ENCODE measurements at places on chromosomes 13 and 19.

GRCh38 chr19:30174791-30175190, 197.4 kb upstream of the ZNF536 start:
- DNase-seq: no peak

- DNase-seq: no peak
Measured at GRCh38 chr19:51772977-51773376, 12.0 kb downstream of the FPR2 start.

- no peak for DNase-seq
Measured at GRCh38 chr13:101025925-101026324, 351.3 kb upstream of the TMTC4 start.

DNA sequence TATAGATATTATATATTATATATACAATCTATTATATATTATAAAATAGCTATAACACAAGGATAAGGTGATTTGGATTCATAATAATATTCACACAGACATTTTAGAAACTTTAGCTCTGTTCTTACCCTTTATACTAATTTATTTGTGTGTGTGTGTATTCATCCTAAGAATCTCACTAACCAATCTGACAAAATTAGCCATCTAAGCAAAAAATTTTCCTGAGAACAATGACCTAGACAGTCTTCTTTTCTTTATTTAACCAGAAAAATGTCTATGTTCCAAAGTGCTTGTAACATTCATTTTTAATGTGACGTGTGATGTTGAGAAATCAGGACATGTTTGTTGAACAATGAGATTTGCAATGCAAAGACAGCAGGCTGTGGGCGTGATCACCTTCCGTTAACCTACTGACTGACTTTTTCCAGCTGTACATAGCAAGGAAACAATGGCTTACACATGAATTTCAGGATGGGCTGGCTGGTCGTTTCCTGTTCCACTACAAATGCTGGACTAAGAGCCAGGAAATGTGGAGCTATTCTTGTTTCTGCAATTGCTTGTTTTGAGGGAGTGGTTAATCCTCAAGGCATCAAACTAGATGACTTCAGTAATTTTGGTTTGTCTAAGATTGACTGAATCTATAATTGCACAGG, 634.6 kb upstream of the ARGLU1 start:
- DNase-seq: no peak

- no peak for DNase-seq
Measured at GRCh38 chr19:7904074-7905020, 670 bp downstream of the MAP2K7 start.

DNA sequence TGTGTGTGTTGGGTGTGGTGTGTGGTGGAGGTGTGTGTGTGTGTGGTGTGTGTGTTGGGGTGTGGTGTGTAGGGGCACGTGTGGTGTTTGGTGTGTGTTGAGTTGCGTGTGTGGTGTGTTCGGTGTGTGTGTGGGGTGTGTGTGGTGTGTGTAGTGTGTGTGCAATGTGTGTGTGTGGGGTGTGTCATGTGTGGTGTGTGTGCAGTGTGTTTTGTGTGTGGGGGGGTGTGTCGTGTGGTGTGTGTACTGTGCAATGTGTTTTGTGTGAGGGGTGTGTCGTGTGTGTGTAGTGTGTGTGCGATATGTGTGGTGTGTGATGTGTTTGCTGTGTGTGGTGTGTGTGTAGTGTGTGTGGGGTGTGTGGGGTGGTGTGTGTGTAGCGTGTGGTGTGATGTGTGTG, 6.0 kb upstream of the KPTN start:
- DNase-seq: no peak

GRCh38 chr19:13013649-13014048, 18.4 kb downstream of the NFIX start:
- no peak for DNase-seq

- no peak for DNase-seq
Measured at GRCh38 chr19:57978586-57979289, 4.4 kb upstream of the C19orf18 start.

DNA sequence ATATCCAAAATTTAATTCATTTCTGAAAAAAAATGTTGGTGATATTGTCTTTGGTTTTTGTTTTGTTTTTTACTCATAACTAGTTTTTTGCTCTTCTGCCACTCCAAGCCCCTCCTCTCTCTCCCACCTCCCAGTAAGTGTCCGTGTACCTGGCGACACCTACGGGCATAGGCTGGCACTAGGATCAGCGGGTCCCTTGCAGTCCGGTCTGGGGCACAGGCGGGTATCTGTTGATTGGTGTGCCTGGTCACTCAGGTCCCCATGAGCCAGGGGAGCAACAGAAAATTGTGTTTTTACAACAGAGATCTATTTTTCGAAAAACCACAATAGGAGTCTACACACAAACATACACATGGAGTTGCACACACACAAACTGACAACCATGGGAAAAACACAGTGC, 104.8 kb downstream of the ZIC5 start:
- no peak for DNase-seq

DNA sequence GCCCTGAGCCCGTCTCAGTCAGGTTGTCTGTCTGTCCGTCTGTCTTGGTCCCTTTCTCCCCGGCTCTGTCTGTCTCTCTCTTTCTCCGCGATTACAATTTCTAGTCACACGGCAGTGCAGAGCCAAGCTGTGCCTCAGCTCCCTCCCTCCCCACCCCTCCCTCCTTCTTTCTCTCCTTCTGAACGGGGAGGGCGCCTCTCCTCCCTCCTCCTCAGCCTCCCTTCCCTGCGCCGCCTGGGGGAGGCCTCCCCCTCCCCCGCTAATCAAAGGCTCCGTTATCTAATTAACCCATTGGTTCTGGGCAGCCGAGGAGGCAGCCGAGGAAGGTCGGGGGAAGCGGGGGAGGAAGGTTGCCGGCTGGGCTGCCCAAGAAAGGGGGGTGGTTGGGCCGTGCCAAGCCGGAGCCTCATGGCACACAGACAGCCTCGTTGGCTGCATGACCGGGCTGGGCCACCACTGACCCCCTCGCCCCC, 16.5 kb downstream of the LRRC4B start:
- no peak for DNase-seq

GRCh38 chr13:109897988-109898624, 111.7 kb upstream of the IRS2 start:
- no peak for DNase-seq

DNA sequence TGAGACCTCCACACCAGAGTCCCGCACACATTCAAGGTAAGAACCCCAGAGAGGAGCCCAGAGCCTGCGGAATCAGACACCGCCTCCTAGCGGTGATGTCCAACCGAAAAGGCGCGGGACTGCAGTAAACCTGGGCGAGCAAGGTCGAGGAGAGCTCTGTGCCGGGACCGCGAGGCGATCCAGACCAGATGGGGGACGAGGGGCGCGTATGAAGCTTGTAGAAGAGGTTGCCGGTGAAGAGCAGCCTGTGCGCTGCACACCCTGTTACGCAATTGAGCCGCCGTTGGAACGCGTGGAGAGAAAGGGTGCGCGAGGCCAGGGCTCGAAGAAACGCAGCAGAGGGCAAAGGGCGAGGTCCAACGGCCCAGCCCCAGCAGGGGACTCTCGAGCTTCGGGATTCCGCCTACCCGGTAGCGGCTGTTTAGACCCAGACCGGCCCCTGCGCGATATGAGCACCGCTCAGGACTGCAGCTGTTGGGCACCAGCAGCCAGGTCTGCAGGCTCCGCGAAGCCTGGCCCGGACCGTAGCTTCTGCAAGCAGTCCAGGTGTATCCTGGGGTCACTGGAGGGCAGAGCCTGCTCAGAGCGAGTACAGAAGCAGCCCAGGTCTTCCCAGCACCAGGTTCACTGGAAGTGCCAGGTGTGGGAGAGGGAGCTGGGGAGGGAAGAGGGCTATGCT, 65.9 kb upstream of the ZNF599 start:
- DNase-seq: no peak

DNA sequence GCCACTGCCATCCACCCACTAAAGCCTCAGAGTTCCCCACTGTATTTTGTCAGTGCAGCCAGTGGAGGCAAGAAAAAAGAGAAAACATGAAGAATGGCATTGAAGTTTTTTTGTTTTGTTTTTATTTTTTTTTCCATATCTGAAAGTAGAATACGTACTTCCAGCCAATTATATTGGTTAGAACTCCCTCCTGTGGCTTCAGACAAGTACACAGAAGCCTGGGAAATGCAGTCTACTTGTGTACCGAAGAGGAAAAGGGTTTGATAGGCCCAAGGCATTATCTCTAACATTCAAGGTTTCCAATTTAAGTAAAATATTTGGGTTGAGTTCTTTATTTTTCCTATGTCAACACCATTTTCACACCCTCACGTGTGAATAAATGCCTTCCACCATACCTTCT, 696.2 kb upstream of the GPC6 start:
- no peak for DNase-seq

- peak; percentile 38 for DNase-seq
Measured at GRCh38 chr13:40190641-40191100, 475.8 kb downstream of the FOXO1 start.

Data from DND-41 (cell line).